ENCODE measurements at places on chromosomes 16 and 17. TPM values are rescaled to one million over a fixed set of nuclear protein-coding genes. Genes with fewer than 3 reads are reported as not detected.

SARM1 gene
- total RNA-seq = 1.3 TPM

KREMEN2 gene
- total RNA-seq = 14.1 TPM

RPS15A gene
- total RNA-seq = 1,686 TPM

HP gene
- total RNA-seq = 18.1 TPM

HAGH gene
- total RNA-seq = 39.1 TPM

ABCC12 gene
- not detected for total RNA-seq

CTF1 gene
- 1.4 TPM for total RNA-seq

KRT25 gene
- total RNA-seq = not detected

IL34 gene
- total RNA-seq = not detected

ZNF385C gene
- 1.1 TPM for total RNA-seq

KLHL10 gene
- not detected for total RNA-seq

DHRS7C gene
- not detected for total RNA-seq

KIF18B gene
- total RNA-seq = 76.4 TPM

MARVELD3 gene
- 20.9 TPM for total RNA-seq

PGS1 gene
- 44.4 TPM for total RNA-seq

CPHXL2 gene
- not detected for total RNA-seq

NLRC3 gene
- total RNA-seq = 0.15 TPM

HSPB9 gene
- total RNA-seq = not detected

CD300LG gene
- not detected for total RNA-seq

NT5M gene
- total RNA-seq = 10.2 TPM

MMP15 gene
- total RNA-seq = 38.5 TPM

SULT1A3 gene
- total RNA-seq = 23.5 TPM

CBFA2T3 gene
- 19.1 TPM for total RNA-seq

GPR139 gene
- not detected for total RNA-seq

TBC1D3 gene
- not detected for total RNA-seq

CACNG4 gene
- not detected for total RNA-seq
